Neural crest cell (in vitro differentiated cells): ENCODE measurements at places on chromosomes 4 and X. TPM values are rescaled to one million over a fixed set of nuclear protein-coding genes. Genes with fewer than 3 reads are reported as not detected.

- no peak for DNase-seq
Observed at GRCh38 chr4:106816496-106816895, 219.6 kb downstream of the DKK2 start.

GRCh38 chr4:60683357-60683756, 516.8 kb upstream of the ADGRL3 start:
- no peak for DNase-seq

GRCh38 chr4:82126512-82127040, 247.2 kb downstream of the HNRNPD start:
- DNase-seq = no peak

Gene TRPC5OS
- total RNA-seq = not detected in 2 replicates

Gene TASL
- not detected in 2 replicates for total RNA-seq

DNA sequence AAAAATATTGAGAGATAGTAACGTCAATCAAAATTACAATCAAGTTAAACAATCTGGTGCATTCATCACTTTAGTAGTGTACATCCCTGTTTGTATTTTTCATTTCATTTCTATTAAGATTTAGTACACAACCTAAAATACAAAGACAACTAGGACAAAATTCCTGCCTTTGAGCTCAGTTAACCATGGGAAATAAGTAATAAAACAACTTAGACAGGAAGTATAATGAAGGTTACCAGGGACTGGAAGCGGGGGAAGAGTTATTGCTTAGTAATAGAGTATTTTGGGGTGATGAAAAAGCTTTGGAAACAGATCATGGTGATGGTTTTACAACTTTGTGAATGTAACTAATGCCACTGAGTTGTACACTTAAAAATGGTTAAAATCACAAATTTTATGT, 25.6 kb upstream of the ATXN3L start:
- no peak for DNase-seq

DNA sequence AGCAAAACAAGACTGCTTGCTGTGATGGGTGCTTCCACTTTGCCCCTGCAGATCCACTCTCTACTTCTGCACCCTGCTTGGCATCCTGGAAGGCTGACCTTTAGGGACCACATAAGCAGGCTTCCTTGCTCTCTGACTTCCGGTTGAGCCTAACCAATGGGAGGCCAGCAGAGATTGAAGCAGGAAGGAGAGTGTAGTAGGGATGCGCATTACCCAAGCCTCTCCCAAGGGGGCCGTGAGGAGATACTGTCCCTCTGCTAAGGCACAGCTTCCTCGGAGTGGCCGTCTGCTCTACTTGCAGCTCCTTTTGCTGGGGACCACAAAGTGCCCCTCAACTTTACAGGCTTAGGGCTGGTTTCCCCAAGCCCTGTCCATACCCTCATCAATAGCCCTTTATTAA, 624.3 kb upstream of the TENM3 start:
- DNase-seq = no peak

Gene CABS1
- not detected in 2 replicates for total RNA-seq

DNA sequence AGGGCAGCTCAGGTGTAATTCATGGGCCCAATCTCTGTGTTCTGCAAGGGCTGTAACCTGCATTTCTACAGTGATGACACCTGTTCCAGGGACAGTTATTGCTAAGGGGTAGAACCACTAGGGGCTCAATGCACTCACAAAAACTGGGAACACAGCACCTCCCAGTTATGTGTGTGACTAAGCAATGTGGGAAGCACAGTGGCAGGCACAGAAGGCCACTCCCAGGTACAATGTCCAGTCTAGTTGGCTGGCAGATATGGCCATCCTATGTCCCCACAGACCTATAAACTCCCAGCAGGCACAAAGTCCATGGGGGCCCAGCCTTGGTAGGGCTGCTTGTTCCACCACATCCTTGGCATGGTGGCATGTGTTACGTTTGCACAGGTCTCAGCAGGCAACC, 25.7 kb downstream of the CXCL13 start:
- no peak for DNase-seq
